ENCODE measurements at places on chromosomes 4 and X. TPM values are rescaled to one million over a fixed set of nuclear protein-coding genes. Genes with fewer than 3 reads are reported as not detected.

TBX22 gene
- 0.31 TPM for total RNA-seq

HSFX4 gene
- total RNA-seq: not detected

TCEAL1 gene
- 33.1 TPM for total RNA-seq

TCEAL2 gene
- total RNA-seq: not detected

FNIP2 gene
- total RNA-seq: 12.1 TPM

HS3ST1 gene
- total RNA-seq: 0.49 TPM

AMTN gene
- not detected for total RNA-seq

MAPK10 gene
- 43.7 TPM for total RNA-seq

UGT2B10 gene
- not detected for total RNA-seq

DKK2 gene
- total RNA-seq: not detected

FOXP3 gene
- total RNA-seq: not detected

TTC29 gene
- not detected for total RNA-seq

AVPR2 gene
- total RNA-seq: not detected

ASB12 gene
- not detected for total RNA-seq

TMEM31 gene
- not detected for total RNA-seq

TEX13D gene
- not detected for total RNA-seq

EVC gene
- 96.1 TPM for total RNA-seq

FGA gene
- not detected for total RNA-seq

ITIH6 gene
- not detected for total RNA-seq

QRFPR gene
- not detected for total RNA-seq

Measured in cardiac ventricle fibroblast (primary cell).